ENCODE measurements at places on chromosomes 11 and 22.

DNA sequence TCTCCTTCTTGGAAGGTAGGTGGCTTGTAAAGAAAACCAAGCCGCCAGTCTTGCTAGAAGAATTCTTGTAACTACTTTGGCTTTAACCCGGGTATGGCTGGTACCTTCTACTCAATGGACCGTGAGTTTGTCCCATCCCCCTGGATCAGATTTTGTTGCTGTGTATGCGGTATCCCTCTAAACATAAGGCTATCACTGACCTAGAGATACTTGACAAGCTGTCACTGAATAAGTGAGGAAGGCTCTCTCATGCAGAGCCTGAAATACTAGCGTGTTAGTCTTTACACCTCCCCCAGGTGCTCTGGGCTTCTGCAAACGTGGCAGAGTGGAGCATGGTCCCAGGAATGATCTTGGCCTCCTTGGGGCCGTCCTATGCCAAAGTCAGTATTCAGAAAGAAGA is 34.5 kb downstream of the GLB1L2 start:
- no peak for DNase-seq

- no peak for DNase-seq
Observed at GRCh38 chr11:34514597-34514996, 1.0 kb upstream of the ELF5 start.

DNA sequence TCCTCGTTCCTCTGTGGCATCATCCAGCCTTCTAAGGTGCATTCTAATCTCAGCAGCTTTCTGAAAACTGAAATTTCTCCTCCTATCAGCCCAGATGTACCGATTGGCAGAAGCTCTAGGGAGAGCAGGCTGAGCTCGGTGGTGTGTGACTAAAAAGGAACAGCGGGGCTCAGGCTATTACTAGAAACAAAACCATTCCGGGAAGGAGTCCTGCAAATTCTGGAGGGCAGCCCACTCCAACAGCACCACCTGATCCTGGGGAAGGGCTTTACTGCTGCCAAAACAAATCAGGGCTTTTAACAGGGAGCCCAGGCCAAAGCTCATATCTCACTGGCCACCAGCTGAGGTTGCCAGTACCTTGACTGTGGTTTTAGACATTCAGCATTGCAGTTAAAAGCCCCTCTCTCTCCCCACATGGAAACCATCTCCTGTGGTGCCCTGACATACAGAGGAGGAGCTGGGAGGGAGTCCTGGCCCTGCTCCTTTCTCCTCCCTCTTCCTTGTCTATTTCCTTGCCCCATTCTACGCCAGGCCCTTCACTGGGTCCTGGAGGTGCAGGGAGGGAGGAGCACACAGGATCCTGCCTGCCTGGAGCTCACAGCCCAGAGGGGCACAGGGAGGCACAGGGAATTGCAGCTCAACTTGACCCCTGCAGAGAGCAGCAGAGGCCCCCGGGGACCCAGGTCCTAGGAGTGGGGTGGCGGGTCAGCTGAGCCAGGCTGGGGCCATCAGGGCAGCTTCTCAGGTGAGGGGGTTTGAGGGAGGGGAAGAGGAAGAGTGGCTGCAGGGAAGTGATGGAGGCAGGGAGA is 889 bp downstream of the PLAAT4 start:
- no peak for DNase-seq

DNA sequence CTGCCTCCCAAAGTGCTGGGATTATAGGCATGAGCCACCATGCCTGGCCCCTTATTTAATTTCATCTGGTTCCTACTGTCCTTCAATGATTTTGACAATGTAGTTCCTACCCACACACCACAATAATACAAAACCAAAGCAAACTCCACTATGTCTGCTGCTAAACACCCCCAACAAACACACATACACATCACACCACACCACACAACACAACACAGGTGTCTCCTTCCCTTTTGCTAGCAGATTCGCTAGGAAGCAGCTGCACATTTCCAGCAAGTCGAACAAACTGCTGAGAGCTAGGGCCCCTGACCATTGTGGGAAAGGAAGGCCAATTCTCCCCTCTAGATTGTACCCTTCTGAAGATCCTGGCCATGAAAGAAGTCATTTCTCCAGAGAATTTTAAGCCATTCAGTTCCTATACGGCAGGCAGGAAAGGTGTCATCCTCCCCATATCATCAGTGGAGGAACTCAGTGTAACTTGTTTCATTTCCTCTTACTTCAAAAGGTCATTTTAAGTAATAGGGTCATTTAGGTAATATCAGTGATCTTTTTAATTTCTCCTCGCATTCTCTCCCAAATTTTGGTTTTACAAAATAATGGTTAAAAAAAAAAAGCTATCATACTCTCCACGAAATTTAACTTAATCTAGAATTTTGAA is 18.5 kb downstream of the NUMA1 start:
- DNase-seq: no peak

- no peak for DNase-seq
Observed at GRCh38 chr11:25758145-25758661, 573.7 kb upstream of the ANO3 start.

- DNase-seq: no peak
Observed at GRCh38 chr11:113593698-113594308, 112.3 kb downstream of the TMPRSS5 start.

- DNase-seq: no peak
Observed at GRCh38 chr11:9008011-9008550, 4.3 kb upstream of the NRIP3 start.

GRCh38 chr11:129163714-129164164 is 28.4 kb downstream of the ARHGAP32 start:
- no peak for DNase-seq

GRCh38 chr11:97231231-97231630 is 841.4 kb downstream of the JRKL start:
- DNase-seq: no peak

- DNase-seq: no peak
Observed at GRCh38 chr22:46041642-46042041, 64.7 kb upstream of the WNT7B start.

GRCh38 chr11:71433648-71434450 is 14.3 kb downstream of the DHCR7 start:
- DNase-seq: no peak

DNA sequence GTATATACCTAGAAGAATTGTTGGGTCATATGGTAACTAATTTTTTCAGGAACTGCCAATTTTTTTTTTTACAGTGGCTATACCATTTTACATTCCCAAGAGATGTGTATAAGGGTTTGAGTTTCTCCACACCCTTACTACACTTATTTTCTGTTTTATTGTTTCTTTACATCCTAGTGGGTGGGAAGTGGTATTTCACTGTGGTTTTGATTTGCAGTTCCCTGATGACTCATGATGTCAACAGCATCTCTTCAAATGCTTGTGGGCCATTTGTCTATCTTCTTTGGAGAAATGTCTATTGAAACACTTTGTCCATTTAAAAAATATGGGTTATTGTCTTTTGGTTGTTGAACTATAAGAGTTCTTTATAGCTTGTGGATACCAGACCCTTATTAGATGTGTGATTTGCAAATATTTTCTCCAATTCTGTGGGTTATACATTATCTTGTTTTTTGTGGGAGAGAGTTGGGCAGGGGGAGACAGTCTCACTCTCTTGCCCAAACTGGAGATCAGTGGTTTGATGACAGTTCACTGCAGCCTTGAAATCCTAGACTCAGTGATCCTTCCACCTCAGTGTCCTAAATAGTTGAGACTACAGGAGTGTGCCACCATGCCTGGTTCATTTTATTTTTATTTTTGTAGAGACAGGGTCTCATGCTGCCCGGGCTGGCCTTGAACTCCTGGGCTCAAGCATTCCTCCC is 30.3 kb upstream of the PISD start:
- no peak for DNase-seq

DNA sequence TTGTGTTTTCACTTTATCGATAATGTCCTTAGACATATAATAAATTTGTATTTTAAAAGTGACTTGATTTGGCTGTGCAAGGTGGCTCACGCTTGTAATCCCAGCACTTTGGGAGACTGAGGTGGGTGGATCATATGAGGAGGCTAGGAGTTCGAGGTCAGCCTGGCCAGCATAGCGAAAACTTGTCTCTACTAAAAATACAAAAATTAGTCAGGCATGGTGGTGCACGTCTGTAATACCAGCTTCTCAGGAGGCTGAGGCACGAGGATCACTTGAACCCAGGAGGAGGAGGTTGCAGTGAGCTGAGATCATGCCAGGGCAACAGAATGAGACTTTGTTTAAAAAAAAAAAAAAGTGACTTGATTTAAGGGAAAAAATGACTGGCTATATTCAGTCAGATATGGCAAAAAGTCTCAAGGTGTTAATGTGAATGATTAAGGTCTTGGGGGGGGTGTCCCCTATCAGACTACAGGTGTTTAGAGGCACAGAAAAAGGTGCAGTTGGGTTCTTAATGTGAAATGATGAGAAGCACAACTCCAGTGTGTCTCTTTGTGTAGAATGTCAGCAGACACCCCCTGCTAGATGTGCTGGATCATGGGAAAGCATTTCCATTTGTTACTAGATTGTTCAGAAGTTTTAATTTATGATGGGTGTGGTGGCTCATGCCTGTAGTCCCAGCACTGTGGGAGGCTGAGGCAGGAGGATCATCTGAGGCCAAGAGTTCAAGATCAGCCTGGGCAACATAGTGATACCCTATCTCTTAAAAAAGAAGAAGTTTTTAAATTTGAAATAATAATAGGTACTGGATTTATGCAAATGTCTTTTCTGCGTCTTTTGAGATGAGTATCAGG is 17.0 kb downstream of the NEAT1 start:
- DNase-seq: no peak

DNA sequence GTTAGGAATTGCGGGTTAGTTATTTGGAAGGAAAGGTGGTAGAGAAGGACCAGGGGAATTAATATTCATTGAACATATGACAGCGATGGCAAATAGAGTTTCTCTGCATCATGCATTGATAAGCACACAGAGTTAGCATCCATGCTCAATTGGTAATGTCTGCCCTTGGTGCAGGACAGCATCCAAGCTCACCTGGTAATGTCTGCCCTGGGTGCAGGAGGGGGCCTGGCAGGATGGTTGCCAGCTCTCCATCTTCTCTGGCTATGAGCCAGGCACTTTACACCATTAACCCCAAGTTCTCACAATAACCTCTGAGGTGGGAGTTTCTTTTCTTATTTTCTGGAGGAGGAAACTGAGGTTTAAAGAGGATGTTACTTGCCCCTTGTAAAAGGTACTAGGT is 50.4 kb upstream of the RBFOX2 start:
- DNase-seq: no peak

DNA sequence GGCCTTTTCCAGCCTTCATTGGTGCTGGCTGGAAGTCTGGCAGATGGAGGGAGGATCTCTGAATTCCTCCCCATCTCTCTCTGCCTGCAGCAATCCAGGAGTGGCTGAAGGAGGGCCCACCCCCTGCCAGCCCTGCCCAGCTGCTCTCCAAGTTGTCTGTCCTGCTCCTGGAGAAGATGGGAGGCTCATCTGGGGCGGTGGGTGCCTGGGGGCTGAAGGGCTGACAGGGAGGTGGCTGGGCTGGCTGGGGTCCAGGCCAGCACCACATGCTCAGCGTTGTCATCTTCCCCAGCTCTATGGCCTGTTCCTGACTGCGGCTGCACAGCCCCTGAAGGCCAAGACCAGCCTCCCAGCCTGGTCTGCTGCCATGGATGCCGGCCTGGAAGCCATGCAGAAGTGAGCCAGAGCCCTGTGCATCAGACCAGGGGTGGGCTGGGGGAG is 12.2 kb downstream of the TKFC start:
- no peak for DNase-seq

GRCh38 chr11:120523196-120523595 is 11.6 kb downstream of the GRIK4 start:
- DNase-seq: no peak

- no peak for DNase-seq
Observed at GRCh38 chr11:9710223-9710622, 46.3 kb downstream of the SWAP70 start.

- DNase-seq: peak; percentile 75
Observed at GRCh38 chr22:31080848-31081649, at the start of gene SMTN. TSS of gene SMTN (plus strand) at chr22:31081318. CDS start at chr22:31083259, 1,941 bp downstream.

DNA sequence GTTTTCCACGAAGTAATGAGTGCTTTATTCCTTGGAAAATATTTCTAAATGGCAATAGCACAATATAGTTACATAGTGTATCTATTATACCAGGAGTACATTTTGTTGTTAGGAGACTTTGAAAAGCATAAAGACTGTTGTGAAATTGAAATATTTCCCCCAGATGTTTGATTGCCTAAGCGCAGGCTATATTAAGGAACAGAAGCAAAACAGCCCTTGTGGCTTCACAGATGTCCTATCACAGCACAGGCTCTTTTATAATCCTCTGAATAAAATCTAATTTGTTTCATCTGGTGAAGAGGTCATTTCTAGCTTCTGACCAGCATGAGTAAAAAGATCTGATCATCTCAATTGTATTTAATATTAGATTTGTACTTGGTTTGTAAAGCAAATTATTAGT is 48.2 kb downstream of the BSX start:
- DNase-seq: no peak

DNA sequence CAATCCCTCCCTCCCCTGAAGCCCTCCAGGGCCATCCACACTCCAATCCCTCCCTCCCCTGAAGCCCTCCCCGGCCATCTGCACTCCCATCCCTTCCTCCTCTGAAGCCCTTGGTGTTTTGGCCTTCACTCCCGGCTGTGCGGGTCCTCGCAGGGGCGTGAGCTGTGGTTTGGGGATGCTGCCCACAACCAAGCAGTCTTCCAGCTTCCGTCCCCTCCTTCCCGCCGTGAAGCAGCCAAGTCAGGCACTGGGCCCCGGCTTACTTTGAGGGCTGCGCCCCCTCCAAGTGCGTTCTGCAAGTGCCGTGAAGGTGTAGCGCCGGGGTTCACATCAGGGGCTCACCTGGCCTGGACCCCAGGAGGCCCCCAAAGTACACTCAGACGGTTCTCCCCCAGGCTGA is 335.9 kb downstream of the BRD1 start:
- no peak for DNase-seq

Data from activated CD4-positive, CD25-positive, alpha-beta regulatory T cell (primary cell).